ENCODE measurements at places on chromosomes 5 and 9.

DNA sequence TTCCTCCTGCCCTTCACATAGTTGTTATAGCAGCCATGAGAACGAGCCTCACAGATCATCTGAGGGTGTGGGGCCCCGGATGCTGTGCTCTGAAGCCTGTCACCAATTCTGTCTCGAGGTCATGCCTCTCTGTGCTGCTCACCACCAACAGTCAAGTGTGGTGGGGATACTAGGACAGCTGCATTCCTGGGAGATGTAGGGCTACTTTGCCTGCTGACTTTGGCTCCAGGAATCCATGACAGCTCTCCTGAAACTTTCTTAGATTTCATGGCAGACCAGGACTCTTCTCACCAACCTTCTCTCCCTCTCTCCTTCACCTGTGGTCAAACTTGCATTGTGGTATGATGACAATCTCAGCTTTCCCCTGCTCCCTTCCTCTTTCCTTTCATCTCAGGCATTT is 395.9 kb downstream of the PSAT1 start:
- DNase-seq, result no peak

DNA sequence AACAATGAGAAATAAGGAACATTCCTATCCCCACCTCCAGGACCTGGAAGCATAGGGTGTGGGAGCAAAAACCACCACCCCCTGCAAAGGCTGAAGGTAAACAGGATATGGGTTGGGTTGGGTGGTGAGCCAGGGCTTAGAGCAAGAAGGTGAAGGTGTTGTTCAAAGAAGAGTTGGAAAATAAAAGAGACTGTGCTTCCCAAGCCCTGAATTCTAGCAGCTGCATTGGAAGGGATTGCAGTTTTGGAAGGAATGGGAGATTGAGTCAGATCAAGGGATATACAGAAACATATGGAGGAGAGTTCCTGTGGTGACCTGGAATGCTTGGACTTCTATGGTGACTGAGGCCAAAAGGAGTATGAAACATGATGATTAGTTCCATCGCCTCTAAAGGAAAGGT is 24.7 kb upstream of the MTAP start:
- DNase-seq, result no peak

GRCh38 chr5:40991168-40991980 is 79.8 kb downstream of the MROH2B start:
- peak; percentile 25 for DNase-seq

DNA sequence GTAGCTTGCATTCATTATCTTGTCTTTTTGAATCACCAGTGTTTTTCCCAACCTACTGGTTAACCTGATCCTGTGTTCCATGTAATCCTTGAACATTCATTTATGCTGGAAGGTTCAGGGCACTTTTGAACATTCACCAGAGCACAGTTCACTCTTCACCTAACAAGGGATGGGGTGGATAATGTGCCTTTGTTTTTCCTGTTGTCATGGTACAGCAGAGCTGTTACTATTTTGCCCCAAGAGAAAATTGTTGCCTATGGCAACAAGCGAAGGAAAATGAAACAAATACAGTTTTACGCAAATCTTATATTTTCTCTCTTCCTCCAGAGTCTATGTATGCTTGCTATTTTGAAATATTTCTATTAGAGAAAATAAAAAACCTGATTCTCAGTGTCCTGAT is 60.3 kb upstream of the RIOK2 start:
- DNase-seq, result no peak

DNA sequence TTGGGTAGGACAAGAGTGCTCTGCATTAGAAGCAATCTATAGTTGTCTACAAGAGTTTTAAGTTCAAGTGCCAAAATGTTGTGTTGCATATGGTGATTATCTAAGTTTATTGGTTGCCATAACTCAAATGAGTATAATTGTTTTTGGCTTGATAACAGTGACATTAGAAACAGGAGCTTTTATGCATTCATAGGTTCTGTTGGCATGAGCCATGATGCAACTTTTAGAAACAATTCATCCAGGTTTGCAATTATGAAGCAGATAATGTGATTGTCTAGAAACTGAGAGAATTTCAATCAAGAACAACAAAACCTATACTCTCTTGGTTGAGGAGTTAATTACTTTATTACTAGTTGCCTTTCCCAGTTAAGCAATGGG is 137.0 kb downstream of the PBX3 start:
- DNase-seq, result no peak

GRCh38 chr5:81214848-81215247 is 18.3 kb upstream of the CKMT2 start:
- DNase-seq, result no peak

DNA sequence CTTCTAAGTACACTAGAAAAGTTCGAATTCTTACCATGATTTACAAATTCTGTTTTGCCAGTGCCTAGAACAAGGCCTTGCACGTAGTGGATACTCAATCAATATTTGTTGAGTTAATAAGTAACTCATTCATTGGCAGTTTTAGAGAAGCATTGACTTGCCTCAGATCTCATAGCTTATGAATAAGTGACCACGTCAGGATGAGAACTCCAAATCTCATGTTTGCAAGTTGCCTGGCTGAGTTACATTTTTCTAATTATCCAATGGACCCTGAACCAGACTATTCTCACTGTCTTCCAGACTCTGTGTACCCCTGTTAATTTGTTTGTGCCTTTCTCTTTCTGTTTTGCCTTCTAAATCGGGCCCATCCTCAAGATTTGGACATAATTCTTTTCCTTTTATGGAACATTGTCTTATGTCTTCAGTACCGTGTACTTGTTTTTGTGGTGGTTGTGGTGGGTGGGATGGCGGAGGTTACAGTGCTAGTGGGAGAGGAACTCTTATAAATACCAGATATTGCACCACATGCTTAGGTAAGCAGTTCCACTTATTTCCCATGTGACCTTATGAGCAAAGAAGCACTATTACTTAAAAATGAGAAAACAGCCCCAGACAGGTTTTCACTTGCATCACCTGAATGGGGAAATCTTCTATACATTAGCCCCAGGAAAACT is 96.3 kb downstream of the UNC13B start:
- peak; percentile 14 for DNase-seq

DNA sequence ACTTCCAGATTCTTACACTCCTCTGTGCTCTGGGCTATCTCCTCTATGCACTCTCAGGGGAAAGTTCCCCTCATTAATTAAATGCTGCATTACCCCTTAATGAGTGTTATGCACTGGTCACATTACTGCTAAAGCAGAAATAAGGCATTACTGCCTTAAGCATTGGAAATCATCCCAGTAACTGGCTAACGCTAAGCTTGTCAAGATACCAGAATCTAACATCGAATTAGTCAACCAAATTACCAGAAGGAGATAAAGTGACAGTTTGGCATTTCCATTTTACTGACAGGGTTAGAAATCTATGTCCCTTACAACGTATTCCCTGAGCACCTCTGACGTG is 69.5 kb upstream of the FAM169A start:
- no peak for DNase-seq

- no peak for DNase-seq
Observed at GRCh38 chr5:71790433-71790832, 71.4 kb downstream of the CARTPT start.

DNA sequence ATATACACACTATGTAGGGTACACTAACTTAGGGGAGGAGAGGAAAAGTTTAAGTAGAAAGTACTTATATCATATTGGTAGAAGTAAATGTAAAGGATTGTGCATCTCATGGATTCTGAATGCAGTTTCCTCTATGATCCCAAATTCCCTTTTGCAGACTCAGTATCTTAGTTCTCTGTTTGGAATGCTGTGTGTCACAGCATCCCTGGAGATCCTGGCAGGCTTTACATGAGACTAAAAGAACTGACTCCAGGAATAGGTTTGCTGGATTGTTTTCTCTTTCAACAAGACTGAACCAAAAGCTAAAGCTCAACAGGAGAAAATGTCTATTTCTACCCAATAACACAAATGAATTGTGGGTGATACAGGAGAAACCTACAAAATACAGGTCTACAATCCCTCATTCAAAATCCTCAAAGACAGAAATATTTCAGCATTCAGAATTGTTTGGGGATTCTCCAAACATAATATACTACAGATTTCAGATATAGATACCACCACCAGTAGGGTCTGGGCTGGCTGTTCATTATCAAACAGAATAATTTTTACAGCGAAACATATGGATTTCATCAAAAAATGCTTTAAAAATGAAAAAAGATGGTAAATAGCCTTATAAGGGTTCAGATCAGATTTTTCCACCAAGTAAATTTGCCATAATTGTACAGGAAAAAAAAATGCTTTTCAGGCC is 324.7 kb upstream of the GRAMD2B start:
- no peak for DNase-seq

GRCh38 chr9:127778280-127779135 is at the start of gene SH2D3C:
Gene SH2D3C, minus strand, starts transcription at chr9:127778666. Its CDS starts 39 bp downstream, at chr9:127778627.
- DNase-seq, result no peak

DNA sequence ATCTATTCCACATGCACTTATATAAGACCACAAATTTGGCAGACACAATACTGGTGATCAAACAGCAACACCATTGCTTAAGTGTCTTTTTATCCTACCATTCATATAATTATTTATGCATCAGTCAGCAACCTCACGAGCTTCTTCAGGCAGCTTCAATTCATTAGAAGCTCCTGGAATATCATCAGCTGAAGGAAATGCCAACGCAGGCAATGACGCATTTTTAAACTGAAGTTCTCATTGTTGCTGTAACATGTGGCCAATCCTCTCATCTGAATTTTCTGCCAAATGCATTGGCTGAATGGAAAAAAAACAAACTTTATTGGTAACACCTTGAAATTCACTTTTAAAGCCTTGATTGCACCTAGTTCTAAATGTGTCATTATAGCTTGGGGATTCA is 376.4 kb upstream of the RGMB start:
- DNase-seq, result no peak

GRCh38 chr9:109574061-109574882 is 76.2 kb upstream of the PTPN3 start:
- DNase-seq, result peak; percentile 31

DNA sequence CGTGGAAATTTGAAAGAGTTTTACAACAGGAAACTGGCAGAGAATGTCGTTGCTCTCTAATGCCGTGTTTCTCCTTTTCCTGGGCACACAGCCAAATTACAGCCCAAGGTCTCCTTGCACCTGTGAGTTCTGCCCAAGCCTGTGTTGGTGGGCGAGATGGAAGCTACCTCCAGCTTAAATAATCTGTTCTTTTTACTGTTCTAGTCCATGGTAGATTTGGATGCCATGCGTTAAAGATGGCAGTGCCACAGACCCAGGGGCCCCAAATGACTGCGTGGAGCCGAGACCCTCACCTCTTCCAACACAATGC is 92.6 kb upstream of the IRX4 start:
- no peak for DNase-seq

- DNase-seq, result peak; percentile 15
Observed at GRCh38 chr5:31825518-31826068, 186.7 kb downstream of the PDZD2 start.

Data from HuH-7.5 (cell line).